HuH-7.5 (cell line): ENCODE measurements at places on chromosomes 11 and 22.

- peak; percentile 67 for DNase-seq
These were observed 39.7 kb downstream of the USP35 start for GRCh38 chr11:78228467-78228866.

- no peak for DNase-seq
These were observed 77.4 kb upstream of the SPON1 start for GRCh38 chr11:13885083-13885482.

GRCh38 chr22:25102722-25103121 is 96.9 kb upstream of the CRYBB3 start:
- no peak for DNase-seq

DNA sequence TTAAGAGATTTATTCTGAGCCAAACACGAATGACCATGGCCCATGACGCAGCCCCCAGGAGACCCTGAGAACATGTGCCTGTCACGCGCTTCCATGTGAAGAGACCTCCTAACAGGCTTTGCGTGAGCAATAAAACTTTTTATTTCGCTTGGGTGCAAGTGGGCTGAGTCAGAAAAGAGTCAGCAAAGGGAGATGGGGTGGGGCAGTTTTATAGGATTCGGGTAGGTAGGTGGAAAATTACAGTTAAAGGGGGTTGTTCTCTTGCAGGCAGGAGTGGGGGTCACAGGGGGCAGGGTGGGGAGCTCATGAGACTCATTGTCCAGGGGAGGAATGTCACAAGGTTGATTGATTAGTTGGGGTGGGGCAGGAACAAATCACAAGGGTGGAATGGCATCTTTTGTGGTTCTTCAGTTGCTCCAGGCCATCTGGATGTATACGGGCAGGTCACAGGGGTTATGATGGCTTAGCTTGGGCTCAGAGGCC is 77.2 kb upstream of the FTH1 start:
- DNase-seq, result no peak

DNA sequence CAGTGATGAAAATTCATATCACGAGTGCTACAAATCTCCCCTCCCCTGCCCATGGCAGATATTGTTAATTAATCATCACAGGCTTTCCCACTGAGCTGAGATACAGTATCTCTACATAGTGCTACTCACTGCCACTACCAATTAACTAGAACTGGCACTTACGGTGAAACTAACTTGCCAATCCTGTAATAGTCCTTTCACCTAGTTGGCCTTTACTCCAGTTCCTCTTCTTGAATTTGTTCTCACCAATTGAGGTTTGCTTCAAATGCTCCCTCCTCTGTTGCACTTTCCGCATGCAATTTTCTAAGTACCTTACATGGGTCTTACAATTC is 11.9 kb upstream of the PRRG4 start:
- no peak for DNase-seq

- no peak for DNase-seq
These were observed 91.3 kb upstream of the SLC25A18 start for GRCh38 chr22:17471886-17472535.

GRCh38 chr11:66051371-66051765 is 796 bp upstream of the SF3B2 start:
- no peak for DNase-seq

- DNase-seq, result peak; percentile 25
These were observed 10.4 kb upstream of the TUB start for GRCh38 chr11:8070417-8071115.

DNA sequence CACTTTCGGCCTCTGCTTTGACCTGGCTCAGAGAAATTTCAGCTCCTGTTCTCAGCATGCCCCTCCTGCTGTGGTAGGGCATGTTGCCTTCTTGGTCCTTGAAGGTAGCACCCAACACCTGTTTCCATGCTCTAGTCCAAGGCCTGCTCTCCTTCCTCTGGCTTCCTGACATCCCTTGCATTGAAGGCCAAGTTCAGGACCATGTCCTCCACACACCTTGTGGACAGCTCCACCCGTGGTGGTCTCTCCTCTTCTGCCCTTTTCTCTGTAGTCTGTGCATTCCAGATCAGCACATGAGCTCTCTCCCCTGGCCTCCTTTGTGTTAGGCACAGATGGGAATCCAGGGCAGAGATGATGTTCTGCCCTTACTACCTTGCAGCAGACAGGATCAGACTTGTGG is 225.3 kb downstream of the ADAMTS15 start:
- no peak for DNase-seq

GRCh38 chr22:16801088-16801487 is 24.1 kb downstream of the XKR3 start:
- no peak for DNase-seq

DNA sequence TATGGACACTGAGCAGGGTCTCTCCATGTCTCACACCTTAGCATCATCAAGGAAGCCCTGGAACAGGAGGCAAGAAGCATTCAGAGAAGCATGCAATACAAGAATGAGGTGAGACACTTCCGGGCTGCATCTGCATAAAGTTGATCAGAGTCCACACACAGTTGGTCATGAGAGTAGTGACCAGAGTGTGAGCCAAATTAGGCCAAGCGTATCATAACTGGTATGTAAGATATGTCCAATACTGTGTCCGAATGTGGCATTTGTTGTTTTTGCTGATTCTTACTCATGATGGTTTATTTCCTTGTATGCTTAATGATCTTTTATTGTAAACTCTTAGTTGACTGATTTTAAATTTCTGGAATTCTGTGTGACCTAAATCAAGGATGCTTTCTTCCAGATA is 315.7 kb downstream of the INSC start:
- no peak for DNase-seq

GRCh38 chr11:120512739-120513435 is 1.3 kb downstream of the GRIK4 start:
- no peak for DNase-seq

DNA sequence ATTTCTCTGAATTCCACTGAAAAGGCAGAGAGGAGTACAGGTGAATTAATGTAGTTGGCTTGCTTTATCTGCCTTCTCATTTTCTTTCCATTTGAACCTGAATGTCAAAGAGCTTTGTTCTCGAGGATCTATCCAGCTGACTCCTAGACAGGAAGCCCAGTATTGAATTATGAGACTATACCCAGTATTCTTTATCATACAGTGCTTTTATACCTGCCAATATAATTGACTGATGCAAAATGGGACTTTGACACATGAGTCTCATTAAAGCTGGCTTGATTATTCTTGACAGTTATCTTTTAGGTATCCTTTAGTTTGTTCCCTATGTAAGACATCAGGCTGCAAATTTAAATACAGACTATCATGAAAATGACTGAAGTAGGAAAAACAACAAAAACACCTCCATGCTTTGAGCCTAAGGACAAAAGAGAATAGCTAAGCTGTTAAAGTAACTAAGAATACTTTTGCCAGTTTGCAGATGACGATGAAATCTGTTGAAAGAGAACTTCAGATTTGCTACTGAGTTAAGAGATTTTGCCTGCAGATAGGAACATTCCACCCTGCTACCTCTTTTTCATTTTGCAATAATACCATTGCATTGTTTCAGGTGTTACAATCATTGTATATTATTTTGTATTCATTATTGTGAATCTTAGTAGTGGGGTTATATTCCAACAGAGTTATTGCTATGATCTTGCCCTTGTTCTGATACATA is 117.1 kb downstream of the ENTHD1 start:
- no peak for DNase-seq

- DNase-seq, result no peak
These were observed 41.7 kb downstream of the COMMD9 start for GRCh38 chr11:36247493-36247892.

DNA sequence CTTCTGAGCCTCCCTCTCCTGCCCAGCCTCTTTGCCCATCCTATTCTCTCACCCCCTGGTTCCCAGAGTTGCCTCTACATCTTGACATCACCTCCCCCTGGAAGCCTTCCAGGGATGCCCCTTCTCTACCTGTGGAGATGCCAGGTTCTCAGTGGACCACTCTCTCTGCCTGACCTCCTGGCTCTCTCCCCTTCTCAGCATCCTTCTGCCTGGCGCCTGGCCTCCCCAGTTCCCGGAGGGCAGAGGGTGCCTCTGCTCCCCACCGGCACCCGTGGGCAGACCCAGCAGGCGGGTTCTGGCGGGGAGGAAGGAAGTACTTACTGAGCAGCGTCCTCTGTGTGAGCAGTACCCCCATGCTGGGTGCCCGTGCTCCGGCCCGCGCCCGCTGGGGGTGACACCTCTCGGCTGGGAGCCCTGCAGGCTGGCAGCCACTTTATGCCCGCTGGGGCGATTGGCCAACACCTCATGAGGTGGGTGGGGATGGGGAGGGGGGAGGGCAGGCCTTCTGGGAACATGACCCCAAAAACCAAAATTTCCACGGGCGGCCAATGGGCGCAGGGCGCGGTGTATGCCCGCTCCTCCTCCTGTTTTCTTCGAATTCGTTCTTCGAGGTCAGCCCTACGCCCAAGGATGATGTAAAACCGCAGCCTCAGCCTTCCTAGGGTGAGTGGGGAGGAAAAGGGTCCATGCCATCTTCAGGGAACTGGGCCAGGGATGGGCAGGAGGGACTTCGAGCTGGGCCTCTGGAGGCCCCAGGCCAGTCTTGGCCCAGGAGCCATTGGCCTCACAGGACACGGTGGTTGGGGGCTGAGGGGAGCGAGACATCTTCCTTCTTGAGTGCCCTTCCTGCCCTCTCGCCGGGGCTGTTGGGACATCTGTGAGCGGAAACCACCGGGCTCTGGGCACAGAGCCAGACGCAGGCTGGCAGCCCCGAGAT is at the start of gene OSM:
OSM (minus strand) TSS at position 407 of the 937 bp plus-strand sequence; CDS start at position 355, 52 bp downstream.
- DNase-seq, result no peak

DNA sequence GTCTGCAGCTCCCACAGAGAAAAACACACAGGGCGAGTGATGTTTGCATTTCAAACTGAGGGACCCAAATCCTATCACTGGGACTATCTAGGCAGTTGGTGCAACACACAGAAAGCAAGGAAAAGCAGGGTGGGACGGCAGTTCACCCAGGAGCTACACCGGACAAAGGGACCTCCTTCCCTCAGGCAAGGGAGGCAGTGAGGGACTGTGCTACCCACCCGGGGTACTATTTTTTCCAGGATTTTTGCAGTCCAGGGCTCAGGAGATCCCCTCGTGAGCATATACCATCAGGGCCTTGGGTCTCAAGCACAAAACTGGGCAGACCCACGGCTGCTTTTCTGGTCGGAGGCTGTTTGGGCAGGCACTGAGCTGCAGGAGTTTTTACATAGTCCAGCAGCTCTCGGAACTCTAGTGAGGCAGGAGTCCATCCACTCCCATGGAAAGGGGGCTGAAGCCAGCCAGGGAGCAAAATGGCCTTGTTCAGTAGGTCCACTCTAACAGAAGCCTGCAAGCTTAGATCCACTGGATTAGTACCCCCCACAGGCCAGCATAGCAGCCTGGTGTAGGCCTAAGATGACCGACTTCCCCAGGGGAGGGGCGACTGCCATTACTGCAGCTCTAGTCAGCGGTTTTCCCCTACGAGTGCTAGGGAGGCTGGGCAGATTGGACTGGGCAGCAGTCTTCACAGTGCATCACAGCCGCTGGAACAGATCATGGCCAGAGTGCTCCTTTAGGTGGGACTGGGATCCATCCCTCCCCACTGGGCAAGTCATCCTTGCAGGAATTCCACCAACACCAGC is 28.2 kb downstream of the CARD18 start:
- no peak for DNase-seq

DNA sequence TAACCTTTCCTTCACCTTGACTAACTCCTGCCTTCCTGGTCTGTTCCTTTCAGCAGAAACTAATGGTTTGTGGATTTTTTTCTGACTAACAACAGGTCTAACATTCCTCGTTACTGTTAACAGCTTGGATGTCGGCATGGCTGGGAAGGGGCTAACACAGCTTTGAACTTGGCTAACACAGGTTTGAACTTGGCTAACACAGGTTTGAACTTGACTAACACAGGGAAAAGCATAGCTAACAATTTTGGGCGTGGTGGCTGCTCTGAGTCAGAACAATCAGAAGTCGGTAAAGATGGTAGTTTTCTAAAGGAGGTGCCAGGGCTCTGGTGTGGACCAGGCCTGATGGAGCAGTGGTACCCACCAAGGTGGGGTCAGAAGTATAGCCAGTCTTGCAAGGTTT is 16.1 kb downstream of the MIAT start:
- no peak for DNase-seq

GRCh38 chr11:18209058-18209457 is 27.5 kb downstream of the SAA4 start:
- DNase-seq, result no peak

DNA sequence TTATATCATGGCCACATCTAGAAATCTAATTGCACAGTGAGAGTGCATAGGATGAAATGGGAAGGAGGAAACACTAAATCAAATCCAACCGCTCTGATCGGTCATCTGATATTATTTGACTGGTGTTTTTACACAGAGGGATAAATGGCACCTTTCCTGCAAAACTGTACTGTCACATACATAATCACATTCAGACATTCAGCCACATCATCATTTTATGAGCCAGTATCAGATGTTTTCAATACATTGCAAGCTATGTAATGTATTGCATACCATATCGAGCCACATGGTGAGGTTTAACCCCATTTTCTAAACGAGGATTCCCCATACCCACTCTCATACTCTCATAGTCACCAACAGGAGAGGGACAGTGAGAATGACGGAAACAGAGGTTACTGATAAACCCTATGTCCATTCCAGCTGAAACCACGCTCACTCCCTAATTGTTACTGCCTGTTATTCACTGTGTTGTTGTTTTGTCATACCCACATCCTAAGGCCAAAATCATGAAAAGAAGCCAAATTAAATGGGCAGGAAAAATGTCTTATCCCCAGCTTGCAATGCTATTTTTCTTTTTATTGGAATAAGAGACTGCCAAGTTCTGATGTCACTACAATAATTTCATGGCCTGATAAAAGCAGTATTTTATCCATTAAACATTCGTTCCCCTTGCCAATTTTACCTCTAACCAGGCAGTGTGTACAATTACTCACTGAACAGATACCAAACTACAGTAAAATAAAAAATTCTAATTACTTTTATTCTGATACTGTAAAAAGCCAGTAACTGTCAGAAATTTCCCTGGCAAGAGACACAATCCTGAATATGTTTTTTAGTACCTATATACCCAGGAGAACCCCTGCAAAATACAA is 9.0 kb downstream of the CDON start:
- DNase-seq, result no peak

GRCh38 chr11:123251657-123252344 is 56.8 kb upstream of the CLMP start:
- no peak for DNase-seq

DNA sequence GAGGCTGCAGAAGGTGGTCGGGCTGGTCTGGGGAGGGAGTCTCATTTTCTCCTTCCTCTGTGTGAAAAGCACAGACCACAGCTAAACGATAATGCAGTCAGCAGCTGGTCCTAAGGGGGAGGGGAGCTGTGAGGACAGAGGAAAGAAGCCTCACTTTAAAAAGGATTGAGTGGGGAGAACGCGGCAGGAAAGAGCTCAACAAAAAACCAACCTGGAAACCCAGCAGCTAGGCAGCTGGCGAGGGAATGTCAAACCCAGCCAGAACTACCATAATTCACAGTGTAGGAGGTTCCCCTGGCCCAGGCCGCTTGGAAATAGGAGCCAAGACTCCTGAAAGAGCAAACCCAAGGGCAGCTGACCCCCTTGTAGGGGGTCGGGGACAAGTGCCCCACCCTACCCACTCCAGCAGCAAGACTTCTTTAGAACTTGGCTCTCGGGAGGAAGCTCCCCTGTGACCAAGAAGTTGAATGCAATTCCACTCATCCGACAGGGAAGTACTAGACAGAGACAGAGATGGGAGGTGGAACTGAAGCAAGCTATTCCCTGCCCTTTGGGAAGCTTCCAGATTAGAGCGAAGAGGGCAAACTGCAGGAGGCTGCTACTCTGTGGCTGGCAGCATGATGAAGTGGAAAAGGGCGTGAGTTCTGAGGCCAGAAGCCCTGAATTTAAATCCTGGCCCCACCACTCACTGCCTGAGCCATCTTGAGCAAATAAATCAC is 16.5 kb upstream of the DGKZ start:
- DNase-seq, result no peak
